Fibroblast of mammary gland (primary cell): ENCODE measurements at places on chromosomes 6 and 20.

DNA sequence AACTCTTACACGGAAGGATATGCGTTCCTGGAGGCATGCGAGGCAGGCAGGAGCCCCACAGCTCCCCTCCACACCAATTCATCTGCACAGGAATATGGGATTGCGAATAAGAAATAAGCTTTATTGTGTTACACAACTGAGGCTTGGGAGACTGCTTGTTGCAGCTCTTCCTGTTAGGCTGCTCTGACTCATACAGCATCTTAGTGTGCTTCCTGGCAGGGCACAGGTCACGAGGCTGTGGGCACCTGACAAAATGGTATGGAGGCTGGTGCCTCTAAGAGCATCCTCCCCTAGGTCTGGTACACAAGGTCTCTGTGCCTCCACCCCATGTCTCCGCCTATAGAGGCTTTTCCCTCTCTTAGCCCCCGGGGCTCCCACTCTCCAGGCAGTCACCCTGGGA lies 6.8 kb downstream of the SLC22A3 start:
- peak; percentile 74 for DNase-seq

DNA sequence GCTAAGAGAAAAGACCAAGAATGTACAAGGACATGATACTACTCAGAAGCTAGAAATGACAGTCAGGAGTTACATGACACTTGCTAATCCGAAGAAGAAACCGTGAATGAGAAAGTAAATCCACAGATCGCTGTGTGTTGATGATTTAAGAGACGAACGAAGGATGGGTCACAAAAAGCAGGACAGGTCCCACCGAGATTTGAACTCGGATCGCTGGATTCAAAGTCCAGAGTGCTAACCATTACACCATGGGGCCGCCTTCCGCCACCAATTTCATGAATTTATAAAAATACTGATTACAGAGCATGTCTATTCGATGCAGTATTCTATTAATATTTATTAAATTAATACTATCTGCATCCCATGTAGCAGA lies 54.0 kb upstream of the BTN3A2 start:
- DNase-seq = peak; percentile 74

DNA sequence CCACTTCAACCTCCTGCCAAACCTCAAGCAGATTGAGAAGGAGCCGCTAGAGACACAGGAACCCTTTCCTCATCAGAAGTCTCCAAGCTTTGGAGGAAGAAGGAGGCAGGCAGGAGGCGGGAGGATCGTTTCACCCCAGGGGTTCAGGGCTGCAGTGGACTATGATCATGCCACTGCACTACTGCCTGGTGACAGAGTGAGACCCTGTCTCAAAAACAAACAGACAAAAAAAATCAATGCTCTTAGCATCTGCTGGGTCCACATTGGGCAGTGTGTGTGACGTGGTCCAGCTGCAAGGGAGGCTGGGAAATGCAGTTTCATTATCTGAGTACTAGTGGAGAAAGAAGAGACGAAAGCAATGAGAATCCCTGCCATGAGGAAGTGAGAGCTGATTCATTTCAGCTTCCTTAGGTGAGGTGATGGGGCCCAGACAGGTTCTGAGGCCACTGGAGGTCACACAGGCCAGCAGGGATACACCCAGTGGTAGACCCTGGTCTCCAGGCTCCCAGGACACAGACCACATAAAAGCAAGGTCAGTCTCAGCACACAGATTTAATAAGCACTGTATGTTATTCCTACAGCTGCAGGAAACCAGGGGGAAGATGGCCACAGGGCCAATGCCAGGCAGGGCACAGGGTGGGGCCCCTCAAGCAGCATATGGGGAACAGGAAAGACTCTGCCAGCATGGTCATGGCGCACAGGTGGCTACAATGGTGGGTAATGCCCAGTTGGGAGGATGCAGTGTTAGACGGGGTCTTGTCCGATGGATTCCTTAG lies 4.3 kb downstream of the GFRA4 start:
- no peak for DNase-seq

DNA sequence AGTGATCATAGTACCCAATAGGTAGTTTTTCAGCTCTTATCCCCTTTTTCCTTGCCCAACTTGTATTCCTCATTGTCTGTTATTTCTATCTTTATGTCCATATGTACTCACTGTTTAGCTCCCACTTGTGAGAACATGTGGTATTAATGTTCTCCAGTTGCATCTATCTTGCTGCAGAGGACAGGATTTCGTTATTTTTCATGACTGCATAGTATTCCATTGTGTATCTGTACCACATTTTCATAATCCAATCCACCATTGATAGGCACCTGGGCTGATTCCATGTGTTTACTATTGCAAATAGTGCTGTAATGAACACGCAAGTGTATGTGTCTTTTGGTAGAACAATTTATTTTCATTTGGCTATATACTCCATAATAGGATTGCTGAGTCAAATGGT lies 819.5 kb upstream of the ADGRB3 start:
- DNase-seq = no peak

DNA sequence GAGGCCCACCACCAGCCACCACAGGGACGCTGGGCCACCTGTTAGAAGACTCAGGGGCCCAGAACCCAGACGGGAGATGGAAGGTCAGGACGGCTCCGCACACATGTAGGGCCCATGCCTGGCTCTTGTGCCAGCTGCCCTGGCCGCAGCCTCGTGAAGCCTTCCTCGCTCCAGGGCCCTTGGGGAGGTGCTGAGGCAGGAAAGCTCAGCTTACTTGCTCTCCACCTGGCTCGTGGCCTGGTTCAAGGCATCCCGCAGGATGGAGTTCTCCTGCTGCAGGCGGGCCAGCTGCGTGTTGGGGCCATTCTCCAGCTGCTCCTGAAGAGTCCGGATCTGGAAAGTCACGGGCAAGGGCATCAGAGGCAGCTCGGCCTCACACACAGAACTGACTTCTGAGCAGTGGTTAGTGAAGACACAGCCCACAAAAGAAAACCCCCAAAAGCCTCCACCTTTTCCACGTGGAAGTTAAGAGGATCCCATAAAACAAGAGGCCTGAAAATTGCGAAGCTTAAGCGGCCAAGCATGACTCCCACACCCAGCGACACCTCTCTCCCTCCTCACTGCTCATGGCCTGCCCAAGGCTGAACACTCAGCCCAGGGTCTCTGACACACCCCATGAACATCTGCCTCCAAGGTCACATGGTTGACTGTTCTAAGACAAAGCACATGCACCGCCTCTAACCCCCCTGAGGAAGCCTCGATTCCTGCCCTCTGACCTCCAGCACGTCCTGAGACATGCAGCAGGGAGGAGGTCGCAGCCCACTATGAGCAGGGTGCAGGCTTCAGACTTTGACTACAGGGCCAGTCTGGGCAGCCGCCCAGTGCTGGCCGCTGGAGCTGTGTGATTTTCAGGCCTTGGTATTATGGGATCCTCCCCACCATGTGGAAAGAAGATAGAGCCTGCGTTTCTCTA lies 46.5 kb downstream of the RRBP1 start:
- DNase-seq = peak; percentile 92

DNA sequence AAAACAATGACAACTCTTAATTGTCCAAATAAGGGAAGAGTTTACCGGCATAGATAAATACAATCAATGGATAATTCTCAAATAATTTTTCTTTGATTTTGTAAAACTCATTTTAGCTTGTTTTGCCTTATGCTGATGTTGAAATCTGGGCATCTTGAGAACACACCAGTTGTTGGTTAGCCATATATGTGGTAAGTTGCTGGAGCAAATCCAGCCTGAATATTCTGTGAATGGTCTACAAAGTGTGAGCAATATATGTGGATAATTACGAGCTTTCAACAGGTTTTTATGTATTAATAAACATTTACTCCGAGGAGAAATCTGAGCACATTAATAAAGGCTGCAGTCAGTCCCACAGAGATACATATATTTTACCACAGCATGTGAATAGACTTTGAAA lies 423.6 kb downstream of the BCKDHB start:
- DNase-seq = no peak
